Osteoblast (primary cell): ENCODE measurements at places on chromosomes 4 and X. TPM values are rescaled to one million over a fixed set of nuclear protein-coding genes. Genes with fewer than 3 reads are reported as not detected.

The PFKFB1 gene
- not detected in 2 replicates for total RNA-seq

The DDX53 gene
- not detected in 2 replicates for total RNA-seq

The F9 gene
- total RNA-seq, result not detected in 2 replicates

The CXorf65 gene
- total RNA-seq, result not detected in 2 replicates

The HS6ST2 gene
- total RNA-seq, result under 0.01 TPM in 1 of 2 replicates, not detected in the other

The KLKB1 gene
- under 0.01 TPM in 1 of 2 replicates, not detected in the other for total RNA-seq

The VGLL1 gene
- not detected in 2 replicates for total RNA-seq

The IL2RG gene
- total RNA-seq, result not detected in 2 replicates

The AFAP1 gene
- total RNA-seq, result 101 and 106 TPM in 2 replicates

The SLC26A1 gene
- total RNA-seq, result 0.36 and 0.59 TPM in 2 replicates
